ENCODE measurements at places on chromosomes 7 and 10.

GRCh38 chr10:103493916-103494877, 692 bp downstream of the NEURL1 start:
- no peak for DNase-seq

DNA sequence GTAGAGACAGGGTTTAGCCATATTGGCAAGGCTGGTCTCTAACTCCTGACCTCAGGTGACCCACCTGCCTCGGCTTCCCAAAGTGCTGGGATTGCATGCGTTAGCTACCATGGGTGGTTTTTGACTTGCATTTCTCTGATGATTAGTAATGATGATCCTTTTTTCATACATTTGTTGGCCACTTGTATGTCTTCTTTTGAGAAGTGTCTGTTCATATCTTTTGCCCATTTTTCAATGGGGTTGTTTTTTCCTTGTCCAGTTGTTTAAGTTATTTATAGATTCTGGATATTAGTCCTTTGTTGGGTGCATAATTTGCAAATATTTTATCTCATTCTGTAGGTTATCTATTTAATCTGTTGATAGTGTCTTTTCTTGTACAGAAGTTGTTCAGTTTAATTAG, 4.3 kb upstream of the OR13A1 start:
- no peak for DNase-seq

- DNase-seq = peak; percentile 81
Observed at GRCh38 chr10:93463723-93464476, 18.2 kb downstream of the MYOF start.

- no peak for DNase-seq
Observed at GRCh38 chr10:124233546-124234138, 140.2 kb upstream of the CHST15 start.

- DNase-seq = peak; percentile 35
Observed at GRCh38 chr7:40865441-40866233, 730.8 kb downstream of the SUGCT start.

- no peak for DNase-seq
Observed at GRCh38 chr7:36985316-36985715, 261.0 kb upstream of the AOAH start.

DNA sequence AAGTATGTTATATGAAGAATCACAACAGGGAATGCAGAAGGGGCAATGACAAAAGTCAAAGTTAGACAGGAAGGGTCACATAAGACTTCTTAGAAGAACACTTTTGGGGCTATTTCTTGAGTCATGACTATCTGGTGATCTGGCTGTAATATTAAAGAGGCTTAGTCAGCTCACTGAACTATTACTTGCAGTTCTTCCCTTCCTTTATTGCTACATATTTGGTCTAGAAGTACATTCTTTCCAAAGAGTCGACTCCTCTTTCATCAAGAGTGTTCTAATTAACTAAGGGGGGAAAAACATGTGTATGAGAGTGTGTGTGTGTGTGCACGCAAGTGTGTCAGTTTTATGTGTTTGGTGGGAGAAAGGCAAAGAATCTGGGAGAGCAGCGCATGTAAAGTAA, 247.3 kb upstream of the LRRTM3 start:
- peak; percentile 27 for DNase-seq

- no peak for DNase-seq
Observed at GRCh38 chr10:119775529-119775928, 49.7 kb downstream of the INPP5F start.

DNA sequence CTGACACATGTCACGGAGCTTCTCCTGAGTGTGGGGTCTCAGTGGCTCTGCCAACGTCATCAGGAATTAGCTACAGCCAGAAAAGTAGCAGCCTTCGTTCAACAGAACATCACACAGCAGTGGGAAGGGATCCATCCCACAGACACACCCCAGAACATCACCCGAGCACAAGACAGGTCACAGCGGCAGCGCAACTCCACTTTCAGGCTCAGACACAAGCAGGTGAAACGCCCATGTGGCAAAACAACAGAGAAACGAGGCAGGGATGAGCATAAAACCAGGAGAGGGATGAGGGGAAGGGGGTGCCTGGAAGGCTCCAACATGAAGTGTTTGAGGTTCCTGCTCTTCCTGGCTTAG, 44.8 kb downstream of the CAMK2B start:
- no peak for DNase-seq

DNA sequence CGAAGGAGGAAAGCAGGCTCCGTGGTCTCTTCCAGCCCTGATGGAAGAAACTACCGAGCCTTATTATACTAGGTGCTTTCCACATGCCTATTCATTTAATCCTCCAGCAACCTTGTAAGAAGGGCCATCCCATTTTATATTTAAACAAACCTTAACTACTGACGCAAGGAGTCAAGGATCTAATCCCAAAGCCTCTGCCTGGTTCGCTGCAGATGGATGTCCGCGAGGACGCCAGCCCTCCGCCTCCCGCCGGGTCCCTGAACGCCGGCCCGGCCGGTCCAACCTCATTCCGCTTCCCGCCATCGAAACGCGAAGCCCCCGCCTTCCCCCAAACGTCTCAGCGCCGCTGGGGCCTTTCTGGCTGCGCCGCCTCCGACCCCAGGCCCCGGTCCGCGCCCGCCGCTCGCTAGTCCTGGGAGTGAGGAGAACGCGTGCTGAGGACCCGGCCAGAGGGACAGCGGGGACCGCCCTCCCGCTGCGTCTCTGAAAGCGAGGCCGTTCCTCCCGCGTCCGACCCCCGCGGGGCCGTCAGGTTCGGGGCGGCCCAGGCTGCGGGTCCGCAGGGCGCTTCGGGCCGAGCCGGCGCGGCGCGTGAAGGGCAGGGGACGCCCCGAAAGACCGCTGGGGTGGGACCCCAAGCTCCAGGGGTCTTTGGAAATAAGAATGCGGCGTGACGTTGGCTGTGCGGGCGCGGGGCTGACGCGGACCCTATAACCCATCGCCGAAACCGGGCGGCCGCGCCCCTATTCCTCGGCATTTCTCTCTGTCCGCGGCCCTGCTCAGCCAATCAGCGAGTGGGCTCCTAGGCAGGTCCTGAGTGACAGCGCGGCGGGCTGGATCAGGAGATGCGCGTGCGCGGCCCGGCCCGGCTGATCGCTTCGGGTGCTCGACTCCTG, at the start of gene ATP6V0E2:
TSS of gene ATP6V0E2 (plus strand) at position 896 of the 896 bp plus-strand sequence. CDS start 97 bp downstream, outside the sequence.
- DNase-seq = peak; percentile 91
